Stimulated activated CD8-positive, alpha-beta memory T cell treated with anti-CD3 and anti-CD28 coated beads, Interleukin-7, amount 100 ng/mL, for 1 hour (primary cell): ENCODE measurements at places on chromosomes 2 and 18.

DNA sequence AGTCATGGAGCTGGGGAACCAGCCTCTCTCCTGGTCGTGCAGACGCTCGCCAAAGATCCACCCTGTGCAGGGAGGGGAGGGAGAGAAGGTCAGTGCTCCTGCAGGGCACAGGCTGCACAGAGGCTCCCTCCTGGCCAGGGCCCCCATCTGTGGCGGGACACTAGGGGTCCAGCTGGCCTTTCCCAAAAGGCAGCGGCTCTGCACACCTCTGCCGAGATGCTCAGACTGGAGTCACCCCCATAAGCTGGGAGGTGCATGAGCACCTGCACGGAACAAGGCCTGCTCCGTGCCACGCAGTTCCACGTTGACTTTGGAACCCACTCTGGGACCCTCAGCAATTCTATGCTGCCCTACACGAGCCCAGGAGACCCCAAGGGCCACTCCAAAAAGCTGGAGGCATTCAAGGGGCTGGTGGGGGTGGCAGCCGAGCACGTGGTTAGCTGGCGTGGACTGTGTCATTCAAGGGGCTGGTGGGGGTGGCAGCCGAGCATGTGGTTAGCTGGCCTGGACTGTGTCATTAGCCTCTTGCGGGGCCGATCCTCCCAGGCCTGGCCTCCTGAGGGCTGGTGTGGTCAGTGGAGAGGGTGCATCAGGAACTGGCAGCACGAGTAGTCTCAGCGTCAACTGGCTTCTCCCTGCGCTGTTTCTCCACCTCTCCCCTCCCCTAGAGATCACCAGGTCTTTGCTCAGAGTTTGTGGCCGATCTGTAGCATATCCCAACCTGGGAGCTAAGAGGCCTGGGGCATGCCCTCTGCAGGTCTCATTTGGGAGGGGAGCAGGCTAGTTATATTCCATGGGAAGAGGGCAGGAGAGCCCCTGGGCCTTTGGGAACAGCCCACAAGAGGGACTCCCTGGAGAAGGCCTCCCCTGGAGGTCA, 9.8 kb downstream of the SNORC start:
- DNase-seq, result no peak

- no peak for DNase-seq
Measured at GRCh38 chr2:16653799-16654198, 11.8 kb downstream of the CYRIA start.

DNA sequence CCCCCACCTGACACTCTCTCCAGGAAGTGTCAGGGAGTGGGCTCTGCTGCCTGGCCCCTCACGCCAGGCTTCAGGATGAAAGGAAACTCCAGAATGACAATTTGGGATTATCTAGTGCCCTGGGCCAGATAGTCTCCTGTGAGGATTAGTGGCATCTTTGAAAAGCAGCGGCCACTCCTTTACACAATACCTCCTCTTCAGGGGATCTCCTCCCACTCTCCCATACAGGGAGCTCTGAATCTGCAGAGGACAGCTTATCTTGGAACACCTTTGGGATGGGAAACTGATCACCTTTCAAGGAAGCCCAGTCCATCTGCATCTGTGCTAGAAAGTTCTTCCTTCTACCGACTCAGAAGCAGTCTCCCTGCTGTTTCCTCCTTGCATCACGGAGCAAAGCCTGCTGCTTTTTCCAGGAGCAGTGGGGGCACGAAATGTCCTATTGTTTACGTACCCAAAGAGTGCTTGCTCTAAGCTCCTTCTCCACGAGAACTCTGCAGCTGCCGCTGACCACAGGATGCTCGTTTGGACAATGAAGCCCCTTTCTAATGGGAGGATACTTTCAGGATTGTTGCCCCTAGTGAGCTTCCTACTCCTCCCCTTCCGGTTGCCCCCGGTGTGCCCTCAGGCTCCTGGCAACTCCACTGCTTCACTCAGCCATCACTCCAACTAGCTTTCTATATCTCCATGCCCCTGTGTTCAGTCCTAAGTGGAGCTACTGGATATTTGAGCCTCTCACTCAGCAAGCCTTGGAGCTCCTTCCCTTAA, 31.5 kb downstream of the SIX3 start:
- DNase-seq, result no peak

DNA sequence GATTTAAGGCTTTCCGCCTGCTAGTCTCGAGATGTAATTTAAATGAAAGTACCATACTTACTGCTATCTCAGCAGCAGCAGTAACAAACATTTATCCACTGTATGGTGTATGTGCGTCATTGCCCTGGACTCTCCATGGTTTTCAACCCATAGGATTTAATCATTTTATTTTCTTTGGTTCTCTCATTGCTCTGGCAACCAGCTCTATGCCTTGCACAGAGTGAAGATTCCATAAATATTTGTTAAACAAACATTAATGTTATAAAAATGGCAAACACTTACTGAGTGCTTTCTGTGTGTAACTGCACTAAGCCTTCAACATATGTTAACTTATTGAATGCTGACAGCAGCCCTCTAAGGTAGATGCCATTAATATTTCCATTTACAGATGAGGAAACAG, 1.3 kb upstream of the LMAN1 start:
- no peak for DNase-seq

DNA sequence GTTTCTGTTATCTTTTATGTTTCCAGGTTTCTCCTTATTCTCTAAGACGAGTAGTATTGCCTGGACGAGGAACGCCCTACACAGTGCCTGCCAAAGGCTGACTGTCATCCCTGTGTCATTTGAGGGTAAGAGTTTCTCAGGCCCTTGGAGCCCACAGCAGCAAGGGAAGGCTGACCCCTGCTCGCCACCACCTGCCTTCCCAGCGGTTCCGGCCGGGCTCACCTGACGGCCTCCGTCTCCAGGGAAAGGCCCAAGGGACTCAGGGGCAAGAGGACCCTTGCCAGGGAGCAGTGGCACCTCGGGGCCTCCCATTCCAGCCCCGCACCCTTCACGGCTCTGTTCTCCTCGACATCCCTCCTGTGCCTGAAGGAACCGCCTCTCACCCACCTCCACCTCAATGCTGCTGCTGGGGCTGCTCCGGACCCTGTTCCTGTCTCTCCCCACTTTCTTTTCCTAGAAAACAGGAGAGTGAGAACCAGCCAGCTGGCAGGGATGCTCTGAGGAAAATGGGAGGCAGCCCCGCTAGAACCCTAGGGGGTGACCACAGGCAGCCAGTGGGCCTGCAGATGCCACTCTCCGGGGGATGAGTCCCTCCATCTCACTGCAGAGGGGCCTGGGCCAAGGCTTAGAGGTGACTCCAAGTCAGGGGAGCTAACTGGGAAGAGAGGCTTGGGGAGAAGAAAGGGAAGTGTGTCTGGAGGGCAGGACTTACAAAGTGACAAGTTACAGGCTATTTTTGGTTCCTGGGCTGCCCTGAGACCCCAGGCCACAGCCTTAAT, 1.9 kb downstream of the LIMS2 start:
- no peak for DNase-seq

DNA sequence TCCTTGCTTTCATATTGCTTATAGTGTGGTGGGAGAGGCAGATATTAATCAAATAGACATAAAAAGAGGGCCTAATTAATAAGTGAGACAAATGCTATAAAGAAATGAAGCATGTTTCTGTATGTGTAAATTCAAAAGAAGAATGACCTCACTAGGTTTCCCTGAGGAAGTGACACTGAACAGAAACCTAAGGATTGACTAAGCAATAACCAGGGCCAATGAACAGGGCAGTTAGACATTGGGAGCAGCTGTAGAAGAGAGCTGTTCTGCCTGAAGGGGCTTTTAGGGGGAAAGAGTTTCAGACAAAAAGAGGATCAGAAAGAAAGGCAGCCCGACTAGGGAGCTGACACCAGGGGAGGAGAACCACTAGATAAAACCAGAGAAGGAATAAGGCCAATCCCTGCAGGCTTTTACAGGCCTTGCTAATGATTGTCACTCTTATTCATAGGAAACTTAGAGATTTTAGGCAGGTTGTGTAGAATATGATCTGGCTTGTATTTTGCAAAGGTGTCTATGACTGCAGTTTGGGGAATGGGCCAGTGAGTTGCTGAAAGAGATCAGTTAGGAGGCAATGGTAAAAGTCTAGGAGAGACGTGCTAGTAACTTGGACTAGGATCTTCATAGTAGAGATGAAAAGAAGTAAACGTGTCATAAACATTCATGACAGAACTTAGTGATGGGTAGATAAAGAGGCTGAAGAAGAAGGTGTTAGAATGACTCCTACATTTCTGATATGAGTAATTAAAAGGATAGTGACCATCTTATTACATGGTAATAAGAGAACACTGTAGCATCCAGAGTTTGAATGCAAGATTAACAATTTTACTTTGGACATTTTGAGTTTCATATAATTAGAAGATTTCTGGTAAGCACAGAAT, 26.8 kb upstream of the NABP1 start:
- no peak for DNase-seq

DNA sequence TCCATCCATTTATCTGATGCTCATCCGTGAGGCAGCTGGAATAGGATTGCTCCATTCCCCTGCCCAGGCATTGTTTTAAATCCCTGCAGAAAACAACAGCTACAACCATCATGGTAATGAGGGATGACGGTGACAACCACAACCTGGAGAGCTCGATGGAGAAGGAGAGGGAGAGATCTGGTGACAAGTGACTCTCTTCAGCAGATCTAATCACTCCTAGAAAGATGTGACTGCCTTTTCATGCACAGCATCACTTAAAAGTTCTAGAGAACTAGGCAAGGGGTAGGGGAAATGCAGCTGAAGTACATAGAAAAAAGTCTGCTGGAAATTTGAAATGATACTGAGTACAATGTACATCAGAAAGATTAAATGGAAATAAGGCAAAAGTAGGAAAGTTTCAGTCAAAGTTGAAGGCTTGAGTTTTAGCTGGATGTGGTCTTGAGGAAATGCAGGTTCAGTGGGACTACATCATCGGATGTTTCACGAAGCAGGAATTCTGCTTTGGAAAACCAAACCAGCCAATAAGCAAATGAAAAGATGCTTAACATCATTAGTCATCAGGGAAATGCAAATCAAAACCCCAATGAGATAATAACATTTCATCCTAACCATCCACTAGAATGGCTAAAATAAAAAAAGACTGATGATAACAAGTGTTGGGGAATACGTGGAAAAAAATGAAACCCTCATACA, 6.8 kb upstream of the ARHGAP25 start:
- DNase-seq, result no peak

DNA sequence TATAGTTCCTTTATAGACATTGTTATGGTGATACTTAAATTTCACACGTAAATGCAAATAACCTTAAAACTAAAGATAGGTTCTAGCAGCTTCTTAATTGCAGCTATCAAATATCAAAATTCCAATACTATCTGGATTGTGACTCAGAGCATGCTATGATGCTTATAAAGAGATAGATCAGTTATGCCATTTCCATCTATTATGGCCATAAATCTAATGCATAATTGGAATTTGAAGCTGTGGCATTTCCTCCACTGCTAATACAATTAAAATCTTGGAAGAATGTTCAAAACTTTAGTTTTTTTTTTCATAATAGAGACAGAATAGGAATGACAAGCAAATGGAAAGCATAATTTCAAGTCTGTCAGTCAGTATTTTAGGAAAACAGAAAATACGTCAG, 220.8 kb upstream of the GALNT5 start:
- DNase-seq, result no peak

DNA sequence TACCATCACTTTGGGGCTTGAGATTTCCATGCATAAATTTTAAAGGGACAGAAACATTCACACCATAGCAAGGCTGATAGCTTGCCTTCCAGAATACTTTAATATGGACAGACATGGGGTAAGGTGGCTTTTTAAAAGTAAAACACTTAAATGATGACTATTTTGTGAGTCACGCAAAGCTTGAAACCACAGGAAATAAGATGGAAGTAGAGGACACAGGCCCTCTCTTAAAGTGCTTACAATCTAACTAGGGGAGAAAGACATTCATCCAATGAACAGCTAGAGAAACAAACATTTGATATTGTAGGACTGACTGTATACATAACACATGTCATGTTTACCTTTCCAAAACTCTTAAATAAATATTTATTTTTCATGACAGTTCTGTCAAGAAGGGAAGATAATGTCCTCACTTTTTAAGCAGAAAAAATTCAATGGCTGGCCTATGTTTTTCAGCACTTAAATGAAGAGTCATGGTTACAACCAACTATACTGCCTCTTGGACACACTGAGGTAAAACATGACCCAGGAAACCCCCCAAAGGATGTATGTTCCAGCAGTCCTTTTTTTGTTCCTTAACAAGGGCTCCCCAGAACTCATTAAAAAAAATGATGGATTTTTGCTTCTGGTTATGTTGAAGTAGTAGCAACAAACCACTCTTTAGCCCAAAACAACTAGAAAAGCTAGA, 120.0 kb upstream of the RBMS1 start:
- DNase-seq, result no peak

DNA sequence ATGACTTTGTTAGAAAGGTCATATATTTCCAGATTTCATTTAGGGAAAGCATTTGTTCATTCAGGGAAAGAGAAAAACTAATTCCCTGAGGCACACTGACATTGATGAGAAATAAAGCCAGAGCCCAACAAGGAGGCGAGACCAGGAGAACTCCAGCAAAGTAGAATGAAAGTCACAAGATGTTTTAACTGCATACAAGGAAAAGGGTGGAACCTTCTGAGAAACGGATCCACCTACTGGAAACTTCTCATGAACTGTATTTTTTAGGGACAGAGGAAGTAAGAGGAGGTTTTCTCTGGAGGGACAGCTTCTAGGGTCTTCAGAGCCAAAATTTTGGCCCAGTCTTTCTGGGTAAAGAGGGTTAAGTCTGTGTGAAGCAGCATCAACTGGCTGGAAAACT, 548.2 kb upstream of the PIK3C3 start:
- no peak for DNase-seq

GRCh38 chr2:28404086-28404485, 11.4 kb downstream of the FOSL2 start:
- no peak for DNase-seq

GRCh38 chr2:199452260-199452990, 5.3 kb downstream of the SATB2 start:
- no peak for DNase-seq

DNA sequence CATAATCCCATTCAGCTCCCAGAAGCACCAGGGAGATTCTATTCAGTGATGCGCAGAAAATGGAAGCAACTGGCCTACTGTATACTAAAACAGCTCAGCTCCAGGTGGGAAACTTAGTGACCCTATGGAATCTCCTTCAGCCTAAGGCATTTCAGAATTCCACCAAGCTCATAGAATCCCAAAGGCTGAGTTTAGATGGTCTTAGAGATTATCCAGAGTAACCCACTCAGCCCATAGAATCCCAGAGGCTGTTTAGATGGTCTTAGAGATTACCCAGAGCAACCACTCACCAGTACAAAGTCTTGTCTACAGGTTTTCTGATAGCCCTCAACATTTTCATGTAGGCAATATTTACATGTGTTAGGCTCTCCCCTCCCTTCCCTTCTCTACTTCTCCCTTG, 232.0 kb upstream of the SLC14A2 start:
- DNase-seq, result no peak
